ENCODE measurements at places on chromosomes 2 and 18. TPM values are rescaled to one million over a fixed set of nuclear protein-coding genes. Genes with fewer than 3 reads are reported as not detected.

The HRH4 gene
- total RNA-seq = 3.2 TPM

- no peak for DNase-seq
Measured at GRCh38 chr2:188114014-188114413, 177.7 kb upstream of the GULP1 start.

- DNase-seq = no peak
Measured at GRCh38 chr2:230944123-230944653, 19.1 kb upstream of the GPR55 start.

The TLX2 gene
- 0.16 TPM for total RNA-seq

DNA sequence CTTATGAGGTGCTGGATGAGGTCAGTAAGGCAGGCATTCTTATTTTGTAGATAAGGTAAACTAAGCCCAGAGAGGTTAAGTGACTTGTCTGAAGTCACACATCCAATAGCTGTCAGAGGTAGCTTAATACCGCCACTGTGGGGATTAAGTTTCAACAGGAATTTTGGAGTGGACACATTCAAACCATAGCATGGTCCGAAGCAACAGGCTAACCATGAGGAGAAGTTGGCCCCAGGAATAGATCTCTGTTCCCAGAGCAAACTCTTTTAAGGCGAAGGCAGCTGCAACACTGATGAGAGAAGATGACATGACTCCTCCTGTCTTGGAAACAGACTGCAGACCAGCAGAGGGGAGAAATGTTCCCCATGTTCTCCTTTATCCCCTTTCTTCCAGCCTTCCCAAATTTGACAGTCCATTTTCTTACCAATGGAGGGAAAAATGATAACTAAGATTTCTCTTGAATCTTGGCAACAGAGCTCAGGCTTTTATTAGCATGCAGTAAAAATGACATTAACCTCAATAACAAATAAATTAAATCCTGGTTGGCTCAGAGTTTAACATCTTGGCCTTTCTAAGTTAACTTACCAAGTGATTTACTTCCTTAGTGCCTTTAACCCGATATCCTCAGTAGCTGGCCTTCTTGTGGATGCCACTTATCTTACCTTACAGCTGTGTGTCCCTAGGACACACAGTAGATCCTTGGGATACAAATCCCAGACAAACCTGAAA, 67.9 kb upstream of the STPG4 start:
- no peak for DNase-seq

Data from T-helper 17 cell (primary cell).